ENCODE measurements at places on chromosomes 11 and 22.
A peak's percentile ranks its signal among the peaks of the same experiment; 100 is the strongest.

DNA sequence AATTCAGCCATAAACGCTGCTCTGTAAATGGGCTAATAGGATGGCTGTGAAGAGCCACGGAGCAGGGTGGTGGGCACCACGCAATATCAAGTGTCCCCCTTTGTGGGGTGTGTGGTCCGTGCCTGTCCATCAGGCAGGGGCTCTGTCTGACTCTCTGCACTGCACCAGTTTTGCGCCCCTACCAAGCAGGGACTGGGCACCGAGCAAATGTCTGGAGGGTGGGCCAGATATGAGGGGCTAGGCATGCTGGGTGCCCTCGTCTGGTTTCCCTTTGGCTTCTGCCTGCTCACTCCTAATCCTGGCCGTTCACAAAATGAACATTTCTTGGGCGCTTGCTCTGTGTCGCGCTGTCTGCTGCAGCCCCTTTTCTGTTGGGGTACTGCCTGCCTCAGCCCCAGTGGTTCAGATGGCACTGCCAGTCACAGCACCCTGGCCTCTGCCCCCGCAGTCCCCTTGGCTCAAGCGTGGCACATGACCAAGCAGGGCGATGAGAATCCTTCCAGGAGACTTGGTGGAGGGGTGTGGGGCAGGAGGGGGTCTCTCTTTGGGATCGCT is 37.1 kb upstream of the CELSR1 start:
- no peak for DNase-seq

DNA sequence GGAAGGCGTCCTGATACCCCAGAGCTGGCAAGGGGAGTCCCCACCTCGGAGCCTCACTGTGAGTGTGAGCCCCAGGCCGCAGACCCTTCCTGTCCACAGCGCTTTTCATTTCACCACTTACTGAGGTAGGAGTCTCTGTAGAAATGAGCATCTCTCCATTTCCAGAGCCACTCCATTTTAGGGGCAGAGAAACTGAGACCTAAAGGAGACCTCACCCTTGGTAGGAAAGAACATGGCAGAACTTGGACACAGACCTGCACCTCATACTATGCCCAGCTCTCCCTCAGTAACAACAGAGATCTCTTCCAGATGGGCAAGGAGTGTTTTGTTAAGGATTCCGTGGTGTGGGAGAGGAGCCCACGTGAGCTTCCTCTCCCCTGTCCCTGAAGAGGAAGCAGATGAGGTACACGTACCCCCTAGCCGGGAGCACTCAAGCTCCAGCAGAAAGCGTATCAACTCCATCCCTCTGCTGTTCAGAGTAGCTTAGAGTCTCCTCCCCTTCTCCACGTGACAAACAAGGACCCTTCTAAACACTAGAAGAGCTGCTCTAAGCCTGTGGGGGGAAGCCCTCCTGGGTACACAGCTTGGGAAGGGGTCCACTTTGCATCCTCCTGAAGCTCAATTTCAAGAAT is 532 bp upstream of the VSIG2 start:
- no peak for DNase-seq

DNA sequence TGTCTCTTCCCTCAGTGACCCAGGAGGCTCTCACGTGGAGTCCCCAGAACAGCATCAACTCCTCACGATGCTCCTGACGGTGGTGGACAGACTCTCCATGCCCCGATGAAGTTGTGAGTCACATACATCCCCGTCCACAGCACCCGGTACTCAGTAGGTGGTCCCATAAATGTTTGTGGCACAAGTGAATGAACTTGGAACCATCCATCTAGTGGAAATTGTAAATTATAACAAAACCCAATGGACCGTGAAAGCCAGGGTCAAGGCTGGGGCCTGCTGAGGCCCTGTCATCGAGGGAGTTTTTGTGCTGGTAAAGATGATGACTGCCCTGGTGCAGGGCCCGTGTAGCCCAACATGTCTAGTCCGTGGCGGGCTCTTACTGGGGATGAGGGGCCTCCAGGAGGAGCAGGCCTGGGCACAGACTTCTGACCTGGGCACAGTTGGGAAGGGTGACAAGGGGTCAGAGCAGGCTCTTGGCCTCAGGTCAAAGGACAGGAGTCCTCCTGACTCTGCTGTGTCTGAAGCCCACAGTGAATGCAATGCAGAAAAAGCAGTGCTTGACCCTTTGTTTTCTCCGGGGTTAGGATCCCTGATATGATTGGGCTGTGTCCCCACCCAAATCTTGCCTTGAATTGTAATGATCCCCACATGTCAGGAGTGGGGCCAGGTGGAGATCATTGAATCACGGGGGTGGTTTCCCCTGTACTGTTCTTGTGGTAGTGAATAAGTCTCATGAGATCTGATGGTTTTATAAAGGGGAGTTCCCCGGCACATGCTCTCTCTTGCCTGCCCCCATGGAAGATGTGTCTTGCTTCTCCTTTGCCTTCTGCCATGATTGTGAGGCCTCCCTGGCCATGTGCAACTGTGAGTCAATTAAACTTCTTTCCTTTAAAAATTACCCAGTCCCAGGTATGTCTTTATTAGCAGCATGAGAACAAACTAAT is 20.0 kb upstream of the SMIM38 start:
- peak; percentile 9 for DNase-seq

GRCh38 chr11:115636753-115637527 is 132.7 kb upstream of the CADM1 start:
- no peak for DNase-seq

DNA sequence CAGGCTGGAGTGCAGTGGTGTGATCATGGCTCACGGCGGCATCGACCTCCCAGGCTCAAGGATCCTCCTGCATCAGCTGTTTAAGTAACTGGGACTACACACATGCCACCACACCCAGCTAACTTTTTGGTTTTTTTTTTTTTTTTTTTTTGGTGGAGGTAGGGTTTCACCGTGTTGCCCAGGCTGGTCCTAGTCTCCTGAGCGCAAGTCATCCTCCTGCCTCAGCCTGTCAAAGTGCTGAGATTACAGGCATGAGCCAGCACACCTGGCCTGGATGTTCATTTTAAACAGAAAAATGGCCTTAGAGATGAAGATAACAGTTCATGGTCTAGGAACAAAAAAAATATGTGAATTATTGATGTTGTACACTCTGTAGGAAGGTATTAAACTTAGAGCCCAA is 13.6 kb upstream of the SLC25A18 start:
- DNase-seq, result no peak

GRCh38 chr22:24952837-24953383 is 394 bp downstream of the KIAA1671 start:
- DNase-seq, result no peak

- DNase-seq, result no peak
Measured at GRCh38 chr11:69377029-69377952, 83.3 kb downstream of the MYEOV start.

DNA sequence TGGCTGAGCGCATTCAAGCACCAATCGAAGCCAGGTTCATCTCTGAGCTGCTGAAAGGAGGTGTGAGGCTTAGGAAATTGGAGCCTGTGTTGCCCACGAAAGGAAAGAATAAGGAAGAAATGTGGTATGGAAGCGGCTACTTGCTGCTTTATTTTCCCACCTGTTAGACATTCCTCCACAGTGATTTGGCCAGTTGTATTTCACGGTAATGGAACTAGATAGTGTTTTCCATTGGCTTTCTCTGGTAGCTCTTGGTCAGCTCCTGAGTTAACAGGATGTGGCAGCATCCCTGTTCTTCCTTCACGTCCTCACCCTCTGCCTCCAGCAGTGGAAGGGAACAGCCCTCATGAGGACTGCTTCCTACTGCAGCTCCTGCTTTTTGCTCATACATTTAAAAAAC is 44.7 kb downstream of the BID start:
- DNase-seq, result no peak

DNA sequence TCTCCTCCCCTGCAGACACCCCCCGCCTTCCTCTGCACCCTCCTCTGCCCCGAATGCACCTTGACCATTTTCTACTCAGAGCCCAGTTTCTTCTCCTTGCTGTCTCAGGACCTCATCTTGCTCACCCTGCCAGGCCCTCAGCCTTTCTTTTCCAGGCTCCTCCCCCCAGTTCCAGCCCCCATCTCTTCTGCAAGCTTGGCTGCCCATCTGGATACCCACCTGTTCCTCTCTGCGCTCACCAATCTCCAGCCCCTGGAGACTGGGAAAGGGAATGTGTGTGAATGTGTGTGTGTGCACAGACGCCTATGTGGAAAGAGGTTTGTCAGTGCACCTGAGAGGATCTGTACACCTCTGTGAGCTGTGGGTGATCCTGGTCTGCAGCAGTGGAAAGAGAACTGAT is 36.4 kb downstream of the SLC22A12 start:
- no peak for DNase-seq

GRCh38 chr22:42884616-42885375 is 27.7 kb upstream of the ARFGAP3 start:
- no peak for DNase-seq

- no peak for DNase-seq
Measured at GRCh38 chr11:27894552-27894951, 194.3 kb upstream of the BDNF start.

DNA sequence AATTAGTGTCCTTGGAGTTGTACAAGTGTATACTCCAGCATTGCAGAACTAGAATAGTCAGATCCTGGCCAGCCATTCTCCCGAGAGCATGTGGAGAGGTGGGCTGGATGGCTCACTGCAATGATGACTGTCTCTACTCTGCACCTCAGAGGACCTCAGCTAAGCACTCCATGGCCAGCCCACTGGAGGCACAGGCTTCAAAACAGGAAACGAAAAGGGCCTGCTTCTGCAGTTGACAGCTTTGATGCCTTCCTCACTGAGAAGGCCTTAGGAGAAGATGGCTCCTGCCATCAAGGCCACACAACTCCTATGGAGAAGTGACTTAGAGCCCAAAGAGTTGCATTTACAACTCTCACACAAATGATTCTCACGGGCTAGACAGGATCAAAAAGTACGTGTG is 9.1 kb downstream of the POLD4 start:
- DNase-seq, result no peak

DNA sequence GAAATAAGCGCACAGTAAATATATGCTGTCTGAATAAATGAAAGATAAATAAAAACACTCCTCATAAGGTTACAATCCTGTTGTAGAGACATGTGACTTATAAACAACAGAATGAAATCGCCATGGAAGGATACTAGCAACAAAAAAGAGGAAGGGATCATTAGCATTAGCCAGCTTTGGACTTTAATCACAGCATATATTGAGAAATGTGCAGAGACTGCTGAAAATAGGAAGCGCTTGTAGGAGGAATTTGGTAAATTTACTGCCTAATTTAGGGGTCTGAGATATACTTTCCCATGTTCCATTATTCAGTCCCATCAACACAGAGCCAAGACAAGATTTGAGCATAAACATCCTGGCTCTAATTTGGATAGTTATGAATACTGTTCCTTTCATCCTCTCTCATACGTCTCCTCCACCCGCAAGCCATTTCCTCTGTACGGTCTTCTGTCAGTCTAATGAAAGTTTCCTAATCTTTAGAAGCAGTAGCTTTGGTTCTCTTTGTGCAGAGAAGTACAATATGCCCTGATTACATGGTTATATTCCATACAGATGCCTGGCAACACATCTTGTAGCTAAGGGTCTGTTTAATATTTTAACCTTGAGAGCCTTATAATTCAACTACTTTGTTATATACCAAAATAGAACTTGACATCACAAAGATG is 37.1 kb upstream of the AKIP1 start:
- DNase-seq, result no peak

- no peak for DNase-seq
Measured at GRCh38 chr11:123363556-123363955, 66.5 kb upstream of the GRAMD1B start.

DNA sequence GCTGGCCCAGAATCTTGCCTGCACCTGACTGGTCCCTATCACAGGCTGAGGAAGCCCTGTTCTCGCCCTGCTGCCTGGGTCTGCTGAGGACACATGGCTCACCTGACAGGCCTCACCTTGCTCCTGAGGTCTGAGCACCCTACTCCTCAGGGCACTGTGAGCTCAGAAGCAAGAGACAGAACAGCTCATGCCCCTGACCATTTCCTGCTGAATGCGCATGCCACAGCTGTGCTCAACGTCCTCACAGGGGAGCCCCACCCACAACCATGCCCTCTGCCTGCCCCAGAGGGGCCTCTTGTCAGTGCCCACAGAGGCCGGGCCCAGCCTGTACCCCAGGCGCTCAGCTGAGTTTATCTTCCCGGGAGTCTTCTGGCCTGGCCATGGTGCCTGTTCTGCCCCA is 2.8 kb upstream of the TSPO start:
- DNase-seq, result no peak

GRCh38 chr11:68028802-68029545 is 1.5 kb upstream of the NDUFS8 start:
- no peak for DNase-seq

GRCh38 chr11:127226380-127226779 is 225.8 kb upstream of the KIRREL3 start:
- DNase-seq, result no peak

- no peak for DNase-seq
Measured at GRCh38 chr22:34416022-34416860, 496.0 kb upstream of the LARGE1 start.

GRCh38 chr11:26743622-26744021 is 21.8 kb upstream of the SLC5A12 start:
- DNase-seq, result no peak

DNA sequence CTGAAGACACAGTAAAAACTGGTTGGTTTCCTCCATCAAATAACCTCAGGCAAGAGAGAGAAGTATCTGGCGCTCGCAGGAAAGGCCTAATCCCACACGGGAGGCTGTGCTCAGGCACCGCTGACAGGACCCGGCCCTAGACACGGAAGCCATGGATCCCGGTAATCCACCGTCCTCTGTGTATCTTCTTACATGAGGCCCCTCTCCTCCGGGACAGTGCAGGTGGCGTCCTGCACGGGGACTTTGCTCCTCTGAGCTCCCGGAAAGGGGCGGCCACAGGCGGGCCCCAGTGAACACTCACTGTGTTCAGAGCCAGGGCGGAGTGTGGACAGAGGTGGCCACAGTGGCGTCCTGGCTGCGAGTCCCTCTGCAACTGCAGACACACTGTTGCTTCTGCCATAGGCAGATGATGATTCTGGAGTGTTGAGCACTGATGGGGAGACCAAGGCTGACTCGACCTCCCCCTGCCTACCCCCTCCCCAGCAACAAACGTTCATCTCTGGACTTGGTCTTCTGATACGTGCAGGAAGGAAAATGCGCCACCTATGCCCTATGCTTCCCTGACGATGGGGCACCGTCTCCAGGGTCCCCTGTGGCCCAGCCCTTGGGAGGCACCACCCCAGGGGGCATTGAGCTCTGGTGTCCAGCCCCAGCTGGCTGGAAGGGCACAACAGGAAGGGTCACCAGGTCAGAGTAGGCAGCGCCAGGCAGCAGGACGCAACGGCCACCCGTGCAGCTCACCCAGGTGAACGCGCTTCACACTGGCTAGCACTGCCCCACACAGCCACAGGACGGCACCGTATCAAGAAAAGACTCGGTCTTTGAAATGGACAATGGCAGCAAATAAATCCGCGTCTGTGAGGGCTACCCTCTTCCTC is 95.7 kb downstream of the TRMU start:
- DNase-seq, result no peak

DNA sequence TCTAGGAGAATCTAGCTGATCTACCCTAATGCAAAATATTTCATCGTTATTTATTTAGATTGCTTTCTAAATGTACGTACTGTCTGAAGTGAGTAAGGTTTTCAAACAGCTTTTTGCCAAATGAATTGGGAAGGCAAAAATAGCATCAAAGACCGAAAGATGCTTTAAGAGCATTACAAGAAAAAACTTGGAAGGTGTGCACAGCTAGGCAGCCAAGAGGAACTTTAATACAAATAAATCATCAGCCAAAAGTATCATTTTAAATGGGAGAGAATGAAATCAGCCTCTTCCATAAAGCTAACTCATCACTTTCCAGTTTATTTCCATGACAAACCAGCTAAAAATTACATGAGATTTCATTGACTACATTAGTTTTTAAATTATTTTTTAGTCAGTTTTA is 30.2 kb upstream of the CFAP300 start:
- no peak for DNase-seq

Measured in stimulated activated CD4-positive, alpha-beta T cell treated with anti-CD3 and anti-CD28 coated beads, Interleukin-15, amount 100 ng/mL, for 24 hours (primary cell).